AML-193 (cell line): ENCODE measurements at places on chromosomes 1 and 21.

DNA sequence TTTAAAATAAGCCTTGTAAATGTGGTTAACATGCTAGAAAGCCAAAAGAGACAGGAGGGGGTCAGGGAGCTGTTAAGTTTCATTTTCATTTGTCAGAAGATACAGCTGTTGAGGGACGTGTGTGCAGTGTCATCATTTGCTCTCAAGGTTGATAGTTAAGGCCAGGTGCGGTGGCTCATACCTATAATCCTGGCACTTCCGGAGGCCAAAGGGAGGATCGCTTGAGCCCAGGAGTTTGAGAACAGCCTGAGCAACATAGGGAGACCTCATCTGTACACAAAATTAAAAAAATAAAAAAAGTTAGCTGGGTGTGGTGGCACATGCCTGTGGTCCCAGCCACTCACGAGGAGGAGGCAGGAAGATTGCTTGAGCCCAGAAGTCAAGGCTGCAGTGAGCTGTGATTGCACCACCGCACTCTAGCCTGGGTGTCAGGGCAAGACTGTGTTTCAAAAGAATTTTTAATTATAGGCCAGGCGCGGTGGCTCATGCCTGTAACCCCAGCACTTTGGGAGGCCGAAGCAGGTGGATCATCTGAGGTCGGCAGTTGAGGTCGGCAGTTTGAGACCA lies 22.7 kb downstream of the ZBTB8OS start:
- DNase-seq: no peak

DNA sequence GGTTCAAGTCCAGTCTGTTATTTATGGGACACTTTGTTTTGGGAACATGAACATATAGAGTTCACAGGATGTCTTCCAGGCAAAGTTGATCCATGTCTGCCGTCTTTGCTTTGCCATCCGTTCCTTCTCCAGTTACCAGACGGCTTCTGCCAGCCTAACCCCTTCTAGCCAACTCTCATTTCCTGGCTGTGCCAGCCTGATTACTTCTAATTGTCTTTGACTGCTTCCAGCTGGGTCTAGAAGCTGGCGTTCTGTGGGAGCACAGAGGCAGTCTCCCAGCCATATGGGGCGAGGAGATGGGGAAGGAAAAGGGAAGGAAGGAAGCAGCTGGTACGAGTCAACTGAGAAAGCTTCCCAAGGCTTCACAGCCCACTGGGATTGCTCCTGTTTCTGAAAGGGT lies 3.1 kb upstream of the HUNK start:
- DNase-seq: no peak

DNA sequence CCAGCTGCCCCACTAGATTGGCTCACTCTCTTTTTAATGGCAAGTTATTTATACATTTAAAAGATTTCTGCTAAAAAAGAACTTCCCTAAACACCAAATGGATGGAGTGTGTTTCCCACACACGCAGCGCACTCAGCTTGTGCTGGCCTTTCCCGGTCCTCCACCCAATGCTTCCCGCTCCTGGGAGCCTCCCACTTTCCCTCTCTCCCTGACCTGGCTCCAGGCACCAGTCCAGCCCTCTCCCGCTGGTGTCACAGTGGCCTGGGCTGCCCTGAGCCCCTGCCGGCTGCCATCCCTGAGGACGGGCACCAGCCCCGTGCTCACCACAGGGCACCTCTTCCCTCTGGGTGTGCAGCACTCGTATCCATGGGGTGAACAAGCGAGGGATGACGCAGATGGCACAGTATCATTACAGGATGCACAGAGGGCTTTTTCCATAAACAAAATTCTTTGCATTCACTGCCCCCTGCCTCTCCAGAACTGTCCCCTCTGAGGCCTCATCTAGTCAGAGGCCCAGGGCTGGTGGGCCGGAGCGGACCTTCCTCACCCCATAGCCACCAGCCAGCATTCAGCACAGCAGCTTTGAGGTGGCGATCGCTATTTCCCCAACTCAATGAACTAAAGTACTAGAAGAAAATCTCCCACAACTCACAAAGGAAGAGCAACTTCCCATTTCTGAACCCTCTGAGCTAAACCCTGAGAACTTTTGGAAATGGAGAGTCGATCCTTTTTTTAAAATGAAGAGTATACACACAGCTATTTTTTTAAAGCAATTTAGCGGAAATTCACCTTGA lies 68.5 kb downstream of the SLC37A1 start:
- DNase-seq: no peak

DNA sequence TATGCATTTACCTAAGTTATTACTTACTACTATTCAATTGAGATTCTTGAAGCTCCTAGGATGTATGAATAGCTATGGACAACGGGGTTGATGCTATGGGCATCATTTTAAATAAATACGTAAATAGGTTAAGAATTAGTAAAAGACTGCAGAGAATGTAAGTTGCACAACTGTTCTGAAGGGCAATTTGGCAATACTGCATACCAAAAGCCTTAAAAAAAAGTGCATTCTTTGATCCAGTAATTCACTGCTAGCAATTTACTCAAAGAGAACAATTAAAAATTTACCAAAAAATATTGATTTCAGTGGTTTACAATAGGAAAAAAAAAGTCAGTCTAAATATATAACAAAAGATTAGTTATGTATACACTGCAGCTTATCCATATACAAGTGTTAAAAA lies 3.5 kb downstream of the ARPC5 start:
- DNase-seq: peak; percentile 10

DNA sequence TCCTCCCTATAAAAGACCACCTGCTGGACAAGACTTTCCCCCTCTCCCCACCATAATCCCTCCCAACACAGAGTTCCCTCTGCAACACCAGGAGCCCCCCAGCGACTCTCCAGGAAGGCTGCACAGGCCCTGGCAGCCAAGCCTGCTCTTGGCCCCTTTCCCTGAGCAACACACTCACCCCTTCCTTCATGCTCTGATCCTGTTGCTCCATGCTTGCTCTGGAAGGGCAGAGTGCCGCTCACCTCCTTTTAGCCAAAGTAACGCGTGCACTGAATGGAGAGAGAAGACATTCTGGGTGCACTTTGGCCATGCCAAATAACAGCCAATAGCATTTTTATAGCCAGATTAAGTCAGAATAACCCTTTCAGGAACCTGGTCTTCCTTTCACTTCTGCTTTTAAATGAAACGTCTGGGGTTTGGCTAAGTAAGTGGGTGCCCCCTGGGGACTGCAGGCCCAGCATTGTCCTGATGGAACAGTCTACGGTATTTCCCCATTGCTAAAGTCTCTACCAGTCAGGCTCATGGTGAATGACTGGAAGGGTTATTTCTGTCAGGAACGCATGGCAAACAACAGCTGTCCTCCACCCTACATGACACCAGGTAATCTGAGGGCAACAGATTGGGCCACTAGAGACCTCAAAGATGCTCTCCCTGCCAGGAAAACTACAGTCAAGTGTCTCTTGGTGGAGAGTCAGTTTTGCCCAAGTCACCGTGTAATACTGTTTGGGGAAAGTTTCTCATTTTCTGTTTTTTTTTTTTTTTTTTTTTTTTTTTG lies at the start of gene SLC2A5:
TSS of gene SLC2A5 (minus strand) at position 310 of the 775 bp plus-strand sequence. CDS start at position 211, 99 bp downstream.
- DNase-seq: peak; percentile 73

- no peak for DNase-seq
These were observed 224.7 kb upstream of the KIAA0040 start for GRCh38 chr1:175417316-175417715.

- DNase-seq: no peak
These were observed 240.7 kb downstream of the FOXD2 start for GRCh38 chr1:47678464-47678980.

GRCh38 chr1:209457401-209458125 lies 126.0 kb upstream of the CAMK1G start:
- DNase-seq: no peak

DNA sequence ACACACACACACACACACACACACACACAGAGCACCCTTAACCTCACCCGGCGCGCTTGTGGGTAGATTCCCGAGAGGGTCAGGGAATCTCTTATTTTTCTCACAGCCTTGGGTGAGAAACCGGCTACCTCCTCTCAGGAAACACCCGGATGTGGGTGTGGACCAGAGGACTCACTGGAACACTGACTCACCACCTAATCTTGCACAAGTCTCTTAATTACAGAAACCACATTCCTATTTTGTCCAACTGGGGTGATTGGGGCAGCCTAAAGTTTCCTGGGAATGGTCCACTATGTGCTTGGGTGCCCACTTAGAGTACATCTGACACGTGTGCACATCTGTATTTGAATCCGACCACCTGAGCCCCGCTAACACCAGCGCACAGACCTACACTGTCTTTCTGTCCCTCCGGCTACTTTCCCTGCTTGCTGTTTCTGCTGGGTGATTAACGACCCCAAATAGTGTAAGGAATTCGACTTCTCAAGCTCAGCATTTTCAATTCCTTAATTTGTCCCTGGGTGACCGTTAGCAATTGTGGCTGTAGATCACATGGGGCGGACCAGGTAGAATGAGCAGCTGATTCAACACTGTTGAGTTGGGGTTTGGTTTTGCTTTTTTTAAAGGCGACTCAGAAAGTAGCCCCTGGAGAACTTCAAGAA lies 14.0 kb upstream of the TBX15 start:
- DNase-seq: no peak

DNA sequence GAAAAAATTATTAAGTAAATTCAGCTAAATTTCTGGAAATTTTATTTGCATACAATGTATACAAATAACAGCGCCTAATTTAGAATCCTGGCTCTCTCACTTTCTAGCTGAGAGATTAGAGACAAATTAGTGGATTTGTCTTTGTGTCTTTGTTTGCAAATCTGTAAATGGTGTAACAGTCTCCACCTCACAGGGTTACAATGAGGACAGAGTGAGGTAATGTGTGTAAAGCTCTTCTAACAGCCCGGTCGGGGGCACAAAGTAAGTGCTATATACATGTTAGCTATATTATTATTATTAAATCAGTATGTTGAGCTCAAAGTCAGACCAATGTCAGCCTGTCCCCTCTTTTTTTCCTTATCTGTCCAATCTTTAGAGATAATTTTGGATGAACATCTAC lies 5.0 kb upstream of the ADAMTSL4 start:
- no peak for DNase-seq

- peak; percentile 77 for DNase-seq
These were observed 82.0 kb upstream of the GCLM start for GRCh38 chr1:93991271-93991670.

DNA sequence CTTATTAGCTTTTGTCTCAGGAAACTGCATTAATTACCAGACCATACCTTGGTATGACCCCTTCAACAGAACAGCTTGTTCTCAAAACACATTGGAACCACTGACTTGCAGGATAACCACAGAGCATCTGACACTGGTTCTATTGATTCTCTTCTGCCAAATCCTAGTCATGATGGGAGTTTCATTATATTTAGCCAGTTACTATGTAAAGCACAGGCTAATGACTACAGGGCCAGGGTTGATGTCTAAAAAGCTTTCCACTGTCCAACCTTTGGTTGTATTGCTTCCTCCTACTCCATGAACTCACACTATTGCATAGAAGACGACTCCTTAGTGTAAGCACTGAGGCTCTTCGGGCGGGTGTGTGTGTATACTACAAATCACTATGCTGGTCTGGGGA lies 3.8 kb downstream of the STMN1 start:
- DNase-seq: no peak

GRCh38 chr21:21715266-21715969 lies 717.2 kb downstream of the NCAM2 start:
- no peak for DNase-seq

- DNase-seq: no peak
These were observed 8.8 kb downstream of the TMEM222 start for GRCh38 chr1:27330786-27331185.

DNA sequence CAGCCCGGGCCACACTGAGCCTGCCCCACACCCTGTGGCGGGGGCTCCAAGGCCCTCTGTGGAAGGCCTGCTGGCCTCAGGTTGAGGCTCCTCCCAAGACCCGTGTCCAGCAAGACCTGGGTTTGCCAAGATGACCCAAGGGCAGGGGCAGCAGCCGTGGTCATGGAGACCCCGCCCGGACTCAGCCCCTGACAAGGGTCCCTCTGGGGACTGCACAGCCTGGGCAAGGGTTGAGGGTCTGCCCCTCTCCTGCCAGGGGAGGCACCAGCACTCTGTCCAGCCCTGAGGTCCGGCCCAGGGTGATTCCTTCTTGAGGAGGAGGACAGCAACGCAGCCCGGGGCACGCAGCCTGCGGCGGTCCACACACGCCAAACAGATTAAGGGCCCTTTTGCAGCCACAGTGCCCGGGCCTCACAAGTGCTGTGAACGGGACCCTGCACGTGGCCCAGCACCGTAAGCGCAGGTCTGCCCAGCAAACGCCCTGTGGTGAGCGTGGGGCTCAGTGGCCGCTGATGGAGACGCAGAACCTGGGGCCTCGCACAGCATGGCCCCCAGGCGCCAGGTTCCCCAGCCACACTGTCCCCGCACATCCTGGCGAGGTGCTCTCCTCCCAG lies 3.4 kb downstream of the SPATC1L start:
- no peak for DNase-seq

DNA sequence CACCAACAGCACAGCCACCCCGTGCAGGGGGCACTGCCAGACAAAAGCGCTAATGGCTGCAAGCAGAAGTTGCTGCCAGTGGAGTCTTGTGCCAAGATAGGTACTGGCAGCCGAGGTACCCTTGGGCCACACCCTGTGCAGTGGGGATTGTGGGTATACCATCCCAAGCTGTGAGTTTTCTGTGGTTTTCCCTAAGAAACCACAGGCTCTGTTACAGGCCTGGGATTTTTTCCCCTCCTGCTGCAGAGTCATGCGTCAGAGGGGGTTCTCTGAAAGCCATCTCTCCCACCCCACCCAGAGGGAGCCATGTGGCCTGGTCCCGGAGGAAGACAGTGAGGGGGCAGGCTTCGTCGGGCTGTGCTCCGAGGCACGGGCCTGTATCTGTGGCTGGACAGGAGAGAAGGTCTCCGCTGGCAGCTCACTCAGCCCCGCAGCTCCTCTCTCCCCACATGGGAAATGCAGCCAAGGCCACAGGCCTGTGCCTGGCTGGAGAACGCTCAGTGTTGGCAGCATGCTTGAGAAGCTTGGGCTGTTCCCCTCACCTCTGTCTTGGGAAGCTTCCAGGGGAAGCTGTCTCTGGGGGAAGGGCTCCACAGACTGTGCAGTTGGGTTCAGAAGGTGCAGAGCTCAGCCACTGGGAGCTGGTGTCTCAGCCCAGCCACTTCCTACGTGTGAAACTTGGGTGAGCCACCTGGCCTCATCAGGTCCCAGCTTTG lies 42.5 kb downstream of the NEK2 start:
- DNase-seq: no peak

DNA sequence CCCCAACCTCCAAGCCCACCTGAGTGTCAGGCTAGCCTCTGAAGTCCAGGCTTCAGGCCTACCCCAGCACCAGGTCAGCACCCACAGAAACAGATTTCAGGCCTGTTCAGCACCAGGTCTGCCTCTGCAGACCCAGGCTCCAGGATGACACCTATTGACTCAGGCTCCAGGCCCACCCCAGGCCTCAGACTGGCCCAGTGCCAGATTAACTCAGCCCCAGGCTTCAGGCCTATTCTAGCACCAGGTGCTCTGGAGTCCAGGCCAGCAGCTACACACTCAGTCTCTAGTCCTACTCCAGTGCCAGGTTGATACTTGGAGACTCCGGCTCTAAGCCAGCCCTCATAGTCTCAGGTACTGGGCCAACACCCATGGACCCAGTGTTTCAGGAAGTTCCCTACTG lies 541.7 kb upstream of the PBX1 start:
- DNase-seq: no peak

DNA sequence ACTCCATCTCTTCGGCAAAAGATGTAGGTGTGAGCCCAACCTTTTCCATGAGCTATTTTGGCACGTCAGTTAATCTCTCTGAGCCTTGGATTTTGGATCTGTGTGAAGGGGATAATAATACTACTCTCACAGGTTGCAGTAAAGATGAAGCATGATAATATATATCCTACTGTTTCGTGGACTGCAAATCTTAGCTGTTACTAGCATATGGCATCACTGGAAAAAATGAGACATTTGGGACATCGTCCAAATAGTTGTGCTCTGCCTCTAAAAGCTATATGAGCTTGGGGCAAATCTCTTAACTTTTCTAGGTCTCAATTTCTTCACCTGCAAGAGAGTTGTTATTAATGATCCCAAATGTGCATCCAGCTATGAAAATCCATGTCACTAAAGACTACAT lies 147.4 kb upstream of the ZRANB2 start:
- DNase-seq: no peak
